ENCODE measurements at places on chromosomes 11 and 22. TPM values are rescaled to one million over a fixed set of nuclear protein-coding genes. Genes with fewer than 3 reads are reported as not detected.

DNA sequence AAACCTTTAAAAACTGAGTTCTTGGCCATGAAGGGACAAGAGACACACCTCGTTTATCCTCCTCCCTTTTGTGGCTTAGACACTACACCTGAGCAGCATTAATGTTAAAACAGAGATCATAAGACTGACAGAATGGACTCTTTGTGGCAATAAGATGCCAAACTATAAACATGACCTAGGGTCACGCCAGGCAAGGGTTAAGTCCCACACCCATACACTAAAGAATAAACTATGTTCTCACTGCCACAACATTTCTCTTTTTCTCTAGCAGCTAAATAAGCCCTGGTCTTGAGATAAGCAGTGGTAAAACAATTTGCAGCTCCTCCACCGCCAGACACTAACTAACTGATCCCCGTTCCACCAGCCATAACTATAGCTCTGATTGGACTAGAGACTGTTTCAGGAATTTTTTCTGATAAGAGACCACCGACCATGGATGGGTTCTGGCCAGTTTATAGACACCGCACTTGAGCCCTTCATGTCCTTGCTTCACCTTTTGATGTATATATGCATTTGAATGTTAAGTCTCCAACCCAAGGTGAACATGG is 4.9 kb upstream of the SLCO2B1 start:
- no peak for DNase-seq

RAD9A gene
- total RNA-seq, result 6.7 TPM

DNA sequence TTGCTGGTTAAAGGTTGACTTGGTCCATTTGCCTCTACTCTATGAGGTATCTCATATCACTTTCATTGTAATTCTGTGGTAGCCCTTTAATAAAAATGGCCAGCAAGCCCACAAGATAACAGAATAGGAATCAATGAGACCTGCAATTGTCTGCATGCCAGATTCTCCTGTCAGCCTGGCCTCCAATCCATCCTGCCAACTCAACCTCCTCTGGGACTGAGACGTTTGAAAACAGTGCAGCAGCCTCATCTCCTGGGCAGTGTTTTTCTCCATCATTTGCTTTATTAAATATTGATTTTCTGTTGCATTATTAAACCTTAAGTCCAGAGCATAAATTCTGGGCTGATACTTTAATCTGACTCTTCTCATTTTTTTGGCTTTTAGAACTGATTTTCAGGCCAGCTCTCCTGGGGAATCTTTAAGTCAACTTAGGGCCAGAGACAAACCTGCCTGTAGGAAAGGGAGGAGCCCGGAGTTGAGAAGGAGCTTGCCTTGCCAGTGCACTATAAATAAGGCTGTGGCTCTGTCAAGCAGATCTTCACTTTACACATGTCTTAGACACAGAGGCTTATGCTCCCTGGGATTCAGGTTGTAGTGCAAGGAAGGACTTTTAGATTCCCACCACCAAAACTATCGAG is 798.0 kb downstream of the NTM start:
- no peak for DNase-seq

- DNase-seq, result no peak
These were observed 5.5 kb upstream of the ANKK1 start for GRCh38 chr11:113382121-113382520.

GRCh38 chr11:6225896-6226295 is 8.5 kb downstream of the FHIP1B start:
- DNase-seq, result no peak

RFPL2 gene
- total RNA-seq, result not detected

GRCh38 chr11:77530879-77531278 is 57.0 kb upstream of the PAK1 start:
- DNase-seq, result no peak

OTOG gene
- not detected for total RNA-seq

TUBA8 gene
- total RNA-seq, result 134 TPM

GRCh38 chr11:118612378-118612777 is 5.0 kb downstream of the PHLDB1 start:
- DNase-seq, result peak; percentile 71

- no peak for DNase-seq
These were observed 116.1 kb downstream of the ATXN10 start for GRCh38 chr22:45787759-45788158.

CCDC81 gene
- 0.34 TPM for total RNA-seq

ANKK1 gene
- total RNA-seq, result not detected

All from heart left ventricle (tissue), 16 donors.